ENCODE measurements at places on chromosomes 1 and 21. TPM values are rescaled to one million over a fixed set of nuclear protein-coding genes. Genes with fewer than 3 reads are reported as not detected.

The KCNE1 gene
- total RNA-seq, result 0.15 TPM

The TRIM33 gene
- total RNA-seq, result 34.1 TPM

The SLFNL1 gene
- total RNA-seq, result 0.11 TPM

The ZNF697 gene
- total RNA-seq, result 1.0 TPM

The SYNJ1 gene
- 10.0 TPM for total RNA-seq

The TACSTD2 gene
- total RNA-seq, result not detected

The OR10J1 gene
- total RNA-seq, result not detected

The AIRE gene
- not detected for total RNA-seq

The UBASH3A gene
- total RNA-seq, result 27.4 TPM

The SPAG17 gene
- total RNA-seq, result not detected

The AMY2B gene
- total RNA-seq, result 3.3 TPM

The MAP3K7CL gene
- 4.3 TPM for total RNA-seq

The TEX35 gene
- not detected for total RNA-seq

The MLLT11 gene
- total RNA-seq, result 4.0 TPM

The FAM72D gene
- 13.4 TPM for total RNA-seq

The APCS gene
- total RNA-seq, result not detected

The LYPLA2 gene
- 93.9 TPM for total RNA-seq

The B3GALT5 gene
- total RNA-seq, result not detected

The CGN gene
- total RNA-seq, result 1.2 TPM

The PHACTR4 gene
- total RNA-seq, result 24.3 TPM

The TIAM1 gene
- total RNA-seq, result 28.8 TPM

The MYOG gene
- not detected for total RNA-seq

The EXTL1 gene
- total RNA-seq, result not detected

The GRHL3 gene
- not detected for total RNA-seq

The AGMAT gene
- 19.6 TPM for total RNA-seq

The ADGRL2 gene
- total RNA-seq, result not detected

The EXO1 gene
- 82.9 TPM for total RNA-seq

The KRTAP21-2 gene
- total RNA-seq, result not detected

The GPR89A gene
- total RNA-seq, result 30.8 TPM

The DDI2 gene
- 47.1 TPM for total RNA-seq

The IFI44 gene
- total RNA-seq, result 3.7 TPM

The TMEM61 gene
- not detected for total RNA-seq

The TARS2 gene
- 56.2 TPM for total RNA-seq

The PYHIN1 gene
- total RNA-seq, result 17.4 TPM

The HSD11B1 gene
- total RNA-seq, result 1.7 TPM

The MPZ gene
- 2.6 TPM for total RNA-seq

The PLA2G5 gene
- not detected for total RNA-seq

The LTN1 gene
- total RNA-seq, result 26.2 TPM

The MATN1 gene
- 0.27 TPM for total RNA-seq

The BTBD19 gene
- 8.2 TPM for total RNA-seq

The TTLL10 gene
- total RNA-seq, result not detected

The VANGL2 gene
- total RNA-seq, result 0.04 TPM

The SPRR2G gene
- total RNA-seq, result not detected

The AADACL3 gene
- not detected for total RNA-seq

The RPE65 gene
- not detected for total RNA-seq

The MYOC gene
- total RNA-seq, result not detected

The TPTE gene
- not detected for total RNA-seq

The PDE4DIP gene
- 24.7 TPM for total RNA-seq

The FCRLB gene
- 0.29 TPM for total RNA-seq

The HES4 gene
- total RNA-seq, result 0.27 TPM

The RAP1GAP gene
- total RNA-seq, result 0.96 TPM

The HLX gene
- total RNA-seq, result not detected

The CHIT1 gene
- total RNA-seq, result 0.06 TPM

The TIE1 gene
- 0.59 TPM for total RNA-seq

The MAP10 gene
- total RNA-seq, result 1.7 TPM

The ABCA4 gene
- not detected for total RNA-seq

The ATP1A2 gene
- not detected for total RNA-seq

The E2F2 gene
- 24.4 TPM for total RNA-seq

The NPR1 gene
- not detected for total RNA-seq

All from activated CD8-positive, alpha-beta memory T cell treated with anti-CD3 and anti-CD28 coated beads for 36 hours (primary cell).